Renal cortical epithelial cell (primary cell): ENCODE measurements at places on chromosomes 7 and 10. TPM values are rescaled to one million over a fixed set of nuclear protein-coding genes. Genes with fewer than 3 reads are reported as not detected.

Gene DGKB
- total RNA-seq: not detected in 2 replicates

Gene EVX1
- not detected in 2 replicates for total RNA-seq

GRCh38 chr7:159030490-159031134 lies 114.1 kb downstream of the VIPR2 start:
- peak; percentile 12 for DNase-seq

DNA sequence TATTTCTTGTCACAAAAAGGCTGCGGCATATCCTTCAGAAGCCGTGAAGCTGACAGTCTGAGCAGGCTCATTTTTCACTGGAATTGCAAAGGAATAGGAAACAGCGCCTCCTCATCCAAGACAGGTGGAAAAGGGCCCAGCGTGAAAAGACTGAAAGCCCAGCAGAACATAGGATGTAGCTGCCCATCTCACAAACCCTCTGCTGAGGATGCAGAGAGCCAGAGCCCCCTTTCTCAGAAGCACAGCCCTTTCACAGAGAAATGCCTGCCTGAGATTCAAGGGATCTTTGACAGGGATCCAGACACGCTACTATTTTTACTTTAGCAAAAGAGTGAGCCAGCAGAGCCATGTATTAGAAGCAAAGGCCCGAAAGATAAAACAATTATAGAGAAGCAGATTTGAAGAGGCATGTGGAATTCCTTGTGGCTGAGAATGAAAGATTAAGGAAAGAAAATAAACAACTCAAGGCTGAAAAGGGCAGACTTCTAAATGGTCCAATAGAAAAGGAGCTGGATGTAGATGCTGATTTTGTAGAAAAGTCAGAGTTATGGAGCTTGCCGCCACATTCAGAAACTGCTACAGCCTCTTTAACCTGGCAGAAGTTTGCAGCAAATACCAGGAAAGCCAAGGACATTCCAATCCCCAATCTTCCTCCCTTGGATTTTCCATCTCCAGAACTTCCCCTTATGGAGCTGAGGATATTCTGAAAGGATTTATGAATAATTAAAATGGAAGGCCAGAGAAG lies 36.9 kb downstream of the GDI2 start:
- no peak for DNase-seq

GRCh38 chr7:42549866-42550485 lies 313.0 kb upstream of the GLI3 start:
- DNase-seq: no peak

- DNase-seq: no peak
Observed at GRCh38 chr10:119406137-119406536, 136.4 kb downstream of the RGS10 start.

DNA sequence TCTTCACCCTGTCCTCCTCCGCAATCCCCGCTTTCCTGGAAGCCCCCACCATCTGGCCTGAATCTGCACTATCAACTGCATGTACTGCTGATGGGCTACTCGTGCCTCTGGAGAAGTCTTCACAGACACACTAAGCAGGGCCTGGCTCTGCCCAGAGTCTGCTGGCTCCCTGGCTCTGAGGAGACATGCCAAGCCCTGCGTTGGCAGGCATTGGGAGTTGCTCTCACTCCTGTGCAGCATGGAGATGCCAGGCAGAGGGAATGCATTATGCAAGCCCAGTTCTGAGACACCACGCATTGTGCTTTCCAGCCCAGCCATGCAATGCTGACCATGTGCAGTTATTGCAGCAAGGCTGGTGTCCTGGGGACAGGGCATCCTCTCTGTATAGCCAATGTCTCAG lies 314.6 kb downstream of the CXCL12 start:
- DNase-seq: no peak

- no peak for DNase-seq
Observed at GRCh38 chr10:129759214-129760002, 204.7 kb downstream of the EBF3 start.

DNA sequence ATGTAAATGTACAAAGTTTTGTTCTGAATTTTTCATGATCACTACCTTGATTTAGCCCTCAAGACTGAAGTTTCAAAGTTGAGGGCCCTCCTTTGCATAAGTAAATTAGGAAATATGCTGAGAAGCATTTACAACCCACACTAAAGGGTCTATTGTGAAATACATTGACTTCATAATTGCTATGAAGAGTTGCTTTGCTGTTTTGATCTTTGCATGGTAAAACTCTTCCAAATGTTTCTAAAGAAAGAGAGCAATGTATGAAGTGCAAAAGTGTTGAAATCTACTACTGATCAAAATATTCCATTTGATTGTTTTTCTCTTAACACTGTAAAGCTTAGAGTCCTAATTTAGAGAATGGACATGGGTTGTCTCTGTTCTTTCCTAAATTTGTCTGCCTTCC lies 77.2 kb downstream of the C7orf25 start:
- DNase-seq: no peak

DNA sequence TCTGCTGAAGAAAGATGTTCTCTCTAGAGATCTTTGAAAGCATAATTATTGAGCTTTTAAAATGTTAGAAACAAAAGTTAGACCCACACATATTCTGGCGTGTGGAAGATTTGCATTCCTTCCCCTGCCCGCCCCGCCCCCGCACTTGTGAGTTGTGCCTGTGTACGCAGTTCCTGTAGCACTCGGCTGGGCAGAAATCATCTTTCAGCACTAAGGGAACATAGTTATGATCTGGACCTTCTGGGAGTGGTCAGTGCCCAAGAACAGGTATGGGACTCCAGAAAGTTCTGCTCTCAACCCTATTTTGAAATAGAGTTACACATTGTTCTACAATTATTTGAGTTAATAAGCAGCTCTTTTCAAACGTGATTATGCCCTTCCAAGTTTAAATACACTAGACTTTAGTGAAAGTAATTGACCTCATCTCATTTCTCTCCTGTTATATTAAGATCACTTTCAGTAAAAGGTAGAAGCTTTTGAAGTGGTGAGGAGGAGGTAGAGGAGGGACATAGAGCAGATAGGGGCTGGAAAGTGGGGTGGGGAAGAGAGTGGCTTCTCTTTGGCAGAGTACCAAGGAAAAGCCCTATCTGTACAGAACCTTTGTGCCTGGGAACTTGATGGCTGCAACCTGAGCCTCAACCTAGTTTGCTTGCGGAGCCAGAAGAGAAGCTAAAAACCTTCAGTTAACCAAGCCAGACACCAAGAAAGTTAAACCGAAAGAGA lies 5.7 kb downstream of the BLVRA start:
- peak; percentile 52 for DNase-seq

DNA sequence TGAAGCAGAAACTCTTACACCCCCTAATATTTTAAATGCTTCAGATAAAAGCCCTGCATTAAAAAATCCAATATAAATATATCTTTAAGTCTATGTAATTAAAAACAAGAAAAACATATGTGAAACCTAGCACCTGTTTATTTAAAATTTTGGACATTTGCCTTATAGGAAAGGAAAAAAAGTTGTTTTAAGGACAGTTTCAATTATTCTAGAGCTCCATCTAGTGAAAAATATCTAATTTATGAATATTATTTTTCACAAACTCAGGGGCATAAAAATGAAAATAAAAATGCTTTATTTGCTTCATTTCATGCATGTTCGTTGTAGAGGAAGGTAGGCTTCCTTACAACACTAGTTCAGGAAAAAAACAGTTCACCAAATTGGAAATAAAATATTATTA lies 26.1 kb downstream of the ENKUR start:
- DNase-seq: no peak

DNA sequence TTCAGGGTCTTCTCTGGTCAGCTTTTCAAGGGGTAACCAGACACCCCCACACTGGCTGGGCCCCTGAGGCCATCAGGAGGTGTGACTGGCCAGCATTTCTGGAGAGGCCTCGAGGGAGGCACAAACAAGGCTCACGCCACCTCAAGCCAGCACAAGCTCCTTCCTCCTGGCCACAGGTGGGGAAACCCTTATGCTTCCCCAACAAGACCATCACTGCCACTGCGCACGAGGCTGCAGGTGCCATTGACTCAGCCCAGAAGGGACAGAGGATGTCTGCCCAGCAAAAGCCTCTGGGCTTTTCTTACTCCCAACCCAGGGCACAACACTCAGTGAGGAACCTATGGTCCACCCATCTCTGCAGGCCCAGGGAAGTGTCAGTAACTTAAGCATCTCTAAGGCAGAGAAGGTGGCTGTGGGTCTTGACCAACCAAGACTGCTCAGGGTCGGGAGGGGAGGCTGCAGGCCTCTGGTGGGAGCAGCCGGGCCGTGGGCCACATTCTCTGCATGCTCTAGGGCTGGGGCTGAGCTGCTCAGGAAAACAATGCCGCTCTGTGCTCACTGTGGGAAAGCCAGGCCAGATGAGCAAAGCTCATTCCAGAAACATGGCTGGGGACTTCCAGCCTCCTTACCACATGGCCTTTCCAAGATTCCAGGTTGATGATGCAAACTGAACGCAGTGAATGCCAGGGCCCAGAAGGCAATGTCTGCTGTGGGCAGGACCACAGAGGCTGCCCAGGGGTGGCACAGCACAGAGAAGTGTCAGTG lies 24.2 kb upstream of the RASSF4 start:
- DNase-seq: peak; percentile 96

- DNase-seq: no peak
Observed at GRCh38 chr10:22183771-22184461, 33.9 kb downstream of the EBLN1 start.

- DNase-seq: no peak
Observed at GRCh38 chr7:158778471-158778870, 50.8 kb downstream of the ESYT2 start.

DNA sequence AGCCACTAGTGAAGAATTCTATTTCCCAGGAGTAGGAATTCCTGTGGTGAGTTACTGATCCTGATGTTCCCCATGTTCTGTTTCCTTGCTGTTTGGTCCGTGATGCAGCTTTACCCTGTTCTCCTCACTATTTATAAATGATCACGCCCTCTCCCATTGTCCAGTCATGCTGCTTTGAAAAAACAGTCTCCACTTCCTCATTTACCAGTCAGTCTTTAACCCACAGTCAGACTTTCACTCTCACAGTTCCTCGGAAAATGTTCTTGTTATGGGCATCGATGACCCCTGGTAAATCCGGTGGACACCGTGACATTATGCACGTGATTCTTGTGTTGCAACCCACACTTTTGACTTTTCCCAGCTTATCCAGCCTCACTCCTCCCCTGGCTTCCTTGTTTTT lies 14.4 kb downstream of the SCIN start:
- DNase-seq: peak; percentile 92

- no peak for DNase-seq
Observed at GRCh38 chr10:108452533-108452932, 1288.0 kb upstream of the SORCS1 start.
